ENCODE measurements at places on chromosomes 1 and 21. TPM values are rescaled to one million over a fixed set of nuclear protein-coding genes. Genes with fewer than 3 reads are reported as not detected.

- H3K4me3 ChIP-seq, result no peak overlapping the region
- H3K36me3 ChIP-seq, result no peaks in the 10 kb centered on the region
- H3K4me1 ChIP-seq, result no peaks in the 10 kb centered on the region
- no peaks in the 10 kb centered on the region for H3K27me3 ChIP-seq
- H3K27ac ChIP-seq, result no peak overlapping the region
- no peak for DNase-seq
These were observed 28.4 kb upstream of the C1orf159 start for GRCh38 chr1:1144122-1144842.

Gene LYPD8
- not detected for total RNA-seq

Gene CFAP107
- not detected for total RNA-seq

Gene SYDE2
- 4.8 TPM for total RNA-seq

- no peaks in the 10 kb centered on the region for H3K36me3 ChIP-seq
- no peak for DNase-seq
- H3K4me3 ChIP-seq, result no peak overlapping the region
- no peaks in the 10 kb centered on the region for H3K27me3 ChIP-seq
- no peak overlapping the region for H3K27ac ChIP-seq
- no peaks in the 10 kb centered on the region for H3K4me1 ChIP-seq
These were observed 78.9 kb upstream of the ACTRT2 start for GRCh38 chr1:2942410-2942809.

Gene GIPC2
- total RNA-seq, result 10.9 TPM

GRCh38 chr1:222031318-222031717 is 289.4 kb upstream of the DUSP10 start:
- H3K4me1 ChIP-seq, result peaks cover 16% of the 10 kb centered on the region
- no peaks in the 10 kb centered on the region for H3K27me3 ChIP-seq
- no peaks in the 10 kb centered on the region for H3K36me3 ChIP-seq
- no peak overlapping the region for H3K4me3 ChIP-seq
- H3K27ac ChIP-seq, result no peak overlapping the region
- no peak for DNase-seq

Measured in liver (tissue), 10 donors.